ENCODE measurements at places on chromosomes 7 and 10. TPM values are rescaled to one million over a fixed set of nuclear protein-coding genes. Genes with fewer than 3 reads are reported as not detected.
A peak's percentile ranks its signal among the peaks of the same experiment; 100 is the strongest.

GRCh38 chr7:70836946-70837345, 295.0 kb upstream of the GALNT17 start:
- H3K27ac ChIP-seq = no peak overlapping the region
- DNase-seq = no peak
- H3K4me3 ChIP-seq = no peak overlapping the region
- H3K27me3 ChIP-seq = no peaks in the 10 kb centered on the region

Gene KNDC1
- total RNA-seq = under 0.01 TPM

Gene ZNF804B
- not detected for total RNA-seq

DNA sequence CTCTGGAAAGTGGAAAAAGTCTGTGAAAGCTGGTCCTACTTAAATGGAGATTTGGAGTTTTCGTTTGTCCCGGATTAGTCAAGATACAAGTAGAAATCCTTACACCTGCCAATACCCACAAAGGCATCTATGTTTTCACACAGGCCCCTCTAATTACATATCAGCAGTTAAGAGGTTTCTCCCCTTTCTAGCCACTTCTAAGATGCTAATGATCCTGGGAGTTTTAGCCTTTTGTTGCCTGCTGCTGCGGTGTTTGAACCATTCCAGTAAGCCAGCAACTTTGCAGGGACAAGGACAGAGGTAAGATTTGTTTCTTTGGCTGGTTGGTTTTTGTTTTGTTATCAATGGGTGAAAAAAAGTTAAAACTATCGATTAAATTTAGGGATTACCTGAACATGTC, 5.8 kb upstream of the C1QL3 start:
- H3K27me3 ChIP-seq = peaks cover 8% of the 10 kb centered on the region
- H3K4me3 ChIP-seq = no peak overlapping the region
- H3K4me1 ChIP-seq = no peaks in the 10 kb centered on the region
- DNase-seq = no peak

Gene CACNA2D1
- 113 TPM for total RNA-seq

GRCh38 chr10:69323622-69324021, 45.3 kb downstream of the HK1 start:
- H3K4me1 ChIP-seq = peaks cover 48% of the 10 kb centered on the region
- peak; percentile 39 for DNase-seq
- H3K27ac ChIP-seq = peak overlapping the region; percentile 39
- no peaks in the 10 kb centered on the region for H3K27me3 ChIP-seq

DNA sequence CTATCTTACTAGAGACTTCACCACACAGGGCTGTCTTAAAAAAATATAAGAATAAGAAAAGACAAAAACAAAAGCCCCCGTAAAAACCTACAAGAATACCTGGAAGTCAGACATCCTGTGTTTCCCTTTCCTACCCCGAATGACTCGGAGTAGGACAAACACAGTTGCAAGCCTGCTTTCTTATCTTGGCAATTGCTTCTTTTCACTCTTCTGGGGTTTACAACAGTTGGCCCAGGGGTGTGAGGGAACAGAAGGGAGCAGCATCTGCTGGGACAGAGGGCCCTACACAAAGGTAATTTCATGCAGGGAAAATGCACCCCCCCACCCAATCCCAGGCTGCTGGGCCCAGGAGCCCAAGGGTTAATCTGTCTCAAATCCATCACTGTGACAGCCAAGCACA, 220.6 kb downstream of the ARHGAP12 start:
- no peak overlapping the region for H3K4me3 ChIP-seq
- peak overlapping the region; percentile 72 for H3K27ac ChIP-seq
- no peaks in the 10 kb centered on the region for H3K27me3 ChIP-seq

- H3K4me1 ChIP-seq = no peaks in the 10 kb centered on the region
- peaks cover 31% of the 10 kb centered on the region for H3K36me3 ChIP-seq
- no peak overlapping the region for H3K4me3 ChIP-seq
Observed at GRCh38 chr7:102426268-102427018, 6.9 kb upstream of the ORAI2 start.

Gene UCN3
- not detected for total RNA-seq

DNA sequence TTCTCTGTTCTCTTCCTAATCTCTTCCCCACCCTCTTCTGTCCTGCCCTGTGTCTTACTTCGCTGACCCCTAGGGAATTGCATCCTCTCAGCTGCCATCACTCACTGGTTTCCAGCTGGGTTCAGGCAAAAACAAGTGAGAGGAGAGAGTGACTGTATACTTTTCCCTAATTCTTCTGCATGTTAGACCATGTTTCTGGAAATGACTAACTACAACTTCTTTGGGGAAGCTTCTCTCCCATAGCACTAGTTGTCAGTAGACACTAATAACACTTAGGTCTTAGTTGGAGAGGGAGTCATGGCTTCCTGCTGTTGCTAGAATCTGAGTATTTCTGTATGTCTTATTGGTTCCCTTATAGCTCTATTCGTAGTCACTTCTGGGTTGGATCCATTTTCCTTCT, 299.0 kb upstream of the FZD1 start:
- H3K27me3 ChIP-seq = no peaks in the 10 kb centered on the region
- DNase-seq = no peak

DNA sequence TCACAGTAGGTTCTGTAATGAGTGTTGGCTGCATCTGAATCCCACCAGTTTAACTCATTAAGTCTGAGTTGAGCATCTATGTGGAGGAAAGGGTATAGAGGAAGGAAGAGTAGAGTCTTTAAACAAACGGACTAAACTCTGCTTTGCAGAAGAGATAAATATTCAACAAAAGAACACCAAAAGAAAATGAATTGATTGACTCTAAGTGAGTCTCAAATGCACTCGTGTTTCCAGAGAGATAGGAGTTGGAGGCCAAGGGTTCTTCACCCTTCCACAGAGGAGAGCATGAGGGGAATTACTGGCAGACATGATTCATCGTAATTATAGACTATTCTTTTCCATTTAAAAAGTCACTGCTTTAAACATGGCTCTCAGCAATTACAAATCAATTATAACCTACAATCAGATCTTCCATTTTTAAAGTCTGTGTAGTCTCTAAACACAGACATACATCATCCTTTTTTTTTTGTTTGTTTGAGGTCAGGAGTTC, 56.3 kb downstream of the PLPP4 start:
- H3K27me3 ChIP-seq = no peaks in the 10 kb centered on the region
- no peaks in the 10 kb centered on the region for H3K36me3 ChIP-seq
- no peak for DNase-seq
- no peak overlapping the region for H3K27ac ChIP-seq
- peaks cover 13% of the 10 kb centered on the region for H3K4me1 ChIP-seq

GRCh38 chr10:108872854-108873253, 1050.5 kb downstream of the XPNPEP1 start:
- H3K36me3 ChIP-seq = no peaks in the 10 kb centered on the region
- no peak for DNase-seq
- no peak overlapping the region for H3K27ac ChIP-seq
- no peak overlapping the region for H3K4me3 ChIP-seq
- no peaks in the 10 kb centered on the region for H3K4me1 ChIP-seq

- H3K27me3 ChIP-seq = no peaks in the 10 kb centered on the region
- H3K36me3 ChIP-seq = no peaks in the 10 kb centered on the region
- H3K4me3 ChIP-seq = no peak overlapping the region
- peaks cover 5% of the 10 kb centered on the region for H3K4me1 ChIP-seq
- no peak for DNase-seq
Observed at GRCh38 chr7:114418117-114418516, 3.5 kb downstream of the FOXP2 start.

Gene KCNMA1
- total RNA-seq = 77.8 TPM

Gene TAS2R16
- not detected for total RNA-seq

Gene CHN2
- total RNA-seq = under 0.01 TPM

Measured in osteoblast (primary cell).